ENCODE measurements at places on chromosomes 2 and 18.

DNA sequence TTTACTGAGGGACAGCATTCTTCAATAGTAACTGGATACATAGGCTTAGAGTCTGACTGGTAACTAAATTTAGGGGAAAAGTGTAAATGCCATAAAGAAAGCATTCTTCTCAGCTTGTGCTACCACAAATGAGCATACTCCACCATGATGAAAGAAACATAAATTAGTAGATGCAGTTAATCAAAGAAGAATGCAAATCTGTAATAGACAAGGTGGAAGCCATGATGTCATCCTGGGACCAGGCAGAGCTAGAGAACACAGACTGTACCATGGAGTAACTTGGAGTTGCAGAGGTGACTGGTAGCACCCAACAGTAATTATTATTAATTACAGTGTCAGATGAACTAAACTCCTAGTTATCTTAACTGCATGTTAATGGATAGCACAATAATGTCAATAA is 51.7 kb downstream of the RBKS start:
- no peak for DNase-seq

DNA sequence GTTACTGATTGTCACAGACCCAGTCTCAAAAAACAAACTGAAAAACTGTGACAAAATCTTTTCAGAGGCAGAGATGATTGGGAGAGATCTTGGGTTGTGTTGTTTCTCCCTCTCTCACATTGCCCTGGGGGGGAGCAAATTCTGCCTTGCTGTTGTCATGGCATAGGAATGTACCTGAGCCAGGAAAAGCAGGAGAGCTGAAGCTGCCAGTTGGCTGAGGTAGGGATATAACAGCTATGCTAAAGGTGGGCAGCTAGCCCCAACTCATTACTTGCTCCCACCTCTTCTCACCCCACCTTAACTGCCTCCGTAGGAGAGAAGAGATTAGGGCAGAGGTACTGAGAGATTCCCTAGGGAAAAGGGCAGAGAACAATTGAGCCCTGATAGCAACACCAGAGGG is 299.3 kb downstream of the OSR1 start:
- no peak for DNase-seq

GRCh38 chr2:237452861-237453260 is 34.2 kb upstream of the MLPH start:
- no peak for DNase-seq

DNA sequence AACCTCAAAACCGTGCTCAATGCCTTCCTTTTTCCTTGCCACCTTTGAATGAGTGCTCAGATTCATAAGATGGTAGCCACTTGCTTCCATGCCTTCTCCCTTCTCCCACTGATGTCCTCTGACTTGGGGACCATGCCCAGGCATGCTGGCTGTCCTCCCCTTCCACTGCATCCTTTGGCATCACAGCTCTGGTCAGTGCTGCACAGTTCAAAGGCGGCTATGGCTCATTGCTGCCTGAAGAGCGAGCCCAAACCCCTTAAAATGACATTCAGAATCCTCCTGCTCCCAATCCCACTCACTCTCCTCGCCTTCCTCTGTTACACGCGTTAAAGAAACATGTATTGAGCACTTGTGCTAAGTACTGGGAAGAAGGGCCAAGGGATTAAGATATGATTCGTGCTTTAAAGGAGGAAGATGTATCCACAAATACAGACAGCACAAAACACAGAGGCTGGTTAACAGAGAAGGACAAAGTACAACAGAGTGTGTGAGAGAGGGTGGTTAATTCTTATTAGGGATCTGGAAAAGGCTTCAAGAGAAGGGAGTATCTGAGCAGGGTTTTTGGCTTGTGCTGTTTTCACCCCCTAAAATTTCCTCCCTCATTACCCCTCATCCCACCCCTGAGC is 81.8 kb downstream of the CERKL start:
- DNase-seq = no peak

GRCh38 chr18:51133580-51134160 is 63.8 kb downstream of the MEX3C start:
- no peak for DNase-seq

GRCh38 chr18:76495435-76496193 is 572 bp upstream of the ZNF516 start:
- no peak for DNase-seq

GRCh38 chr2:155930312-155930711 is 402.2 kb downstream of the NR4A2 start:
- no peak for DNase-seq

DNA sequence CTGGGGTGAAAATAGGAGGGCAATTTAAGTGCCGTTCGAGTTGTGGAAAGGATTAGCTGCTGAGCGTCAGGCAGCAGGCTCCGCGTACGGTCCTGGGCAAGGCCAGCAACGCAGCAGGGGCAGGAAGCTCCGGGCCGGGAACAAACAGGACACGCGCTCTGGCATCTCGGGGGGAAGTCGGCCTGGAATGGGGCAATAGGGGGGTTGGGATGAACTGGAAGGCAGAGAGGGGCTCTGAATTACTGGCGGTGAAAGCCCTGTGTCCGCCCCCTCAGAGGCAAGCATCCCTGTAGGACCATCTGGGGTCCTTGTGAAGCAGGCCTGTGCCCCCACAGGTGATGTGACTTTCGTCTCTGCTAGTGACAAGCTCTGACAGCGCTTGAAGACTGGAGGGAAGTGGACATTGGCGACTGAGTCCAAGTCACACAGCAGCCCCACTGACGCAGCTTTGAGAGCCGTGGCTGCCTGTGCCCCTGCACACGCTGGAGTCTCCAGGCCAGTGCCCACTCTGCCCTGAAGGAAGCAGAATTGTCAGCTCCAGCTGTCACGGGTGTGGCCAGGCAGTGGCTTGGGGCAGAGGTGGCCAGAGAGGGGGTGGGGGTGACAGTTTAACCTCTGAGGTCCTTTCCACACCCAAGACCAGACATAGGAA is 22.3 kb downstream of the GPR35 start:
- no peak for DNase-seq
